ENCODE measurements at places on chromosomes 16 and 17.

DNA sequence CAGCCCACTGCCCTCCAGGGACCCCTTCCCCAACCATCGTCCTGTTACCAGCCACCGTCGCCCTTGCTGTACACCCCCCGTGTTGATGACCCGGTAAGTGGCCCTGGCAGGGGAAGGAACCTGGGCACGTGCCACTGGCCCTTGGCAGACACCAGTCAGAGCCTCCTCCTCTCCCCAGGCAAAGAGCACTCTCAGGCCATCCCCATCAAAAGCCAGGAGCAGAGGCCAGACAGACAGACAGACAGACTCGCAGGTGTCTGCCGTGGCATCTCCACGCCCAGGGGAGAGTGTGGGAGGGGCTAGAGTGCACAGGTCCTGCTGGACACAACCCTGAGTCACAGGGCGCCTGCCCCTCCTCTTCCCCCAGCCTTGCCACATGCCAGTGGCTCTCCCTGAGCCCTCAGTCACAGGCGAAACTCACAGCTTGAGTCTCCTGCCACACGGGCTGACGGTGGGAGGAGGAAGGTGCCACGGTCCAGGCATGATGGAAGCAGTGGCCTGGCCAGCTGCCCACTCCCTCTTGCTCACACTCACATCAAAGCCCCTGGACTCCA, 7.8 kb downstream of the CLCN7 start:
- DNase-seq, result peak; percentile 67

DNA sequence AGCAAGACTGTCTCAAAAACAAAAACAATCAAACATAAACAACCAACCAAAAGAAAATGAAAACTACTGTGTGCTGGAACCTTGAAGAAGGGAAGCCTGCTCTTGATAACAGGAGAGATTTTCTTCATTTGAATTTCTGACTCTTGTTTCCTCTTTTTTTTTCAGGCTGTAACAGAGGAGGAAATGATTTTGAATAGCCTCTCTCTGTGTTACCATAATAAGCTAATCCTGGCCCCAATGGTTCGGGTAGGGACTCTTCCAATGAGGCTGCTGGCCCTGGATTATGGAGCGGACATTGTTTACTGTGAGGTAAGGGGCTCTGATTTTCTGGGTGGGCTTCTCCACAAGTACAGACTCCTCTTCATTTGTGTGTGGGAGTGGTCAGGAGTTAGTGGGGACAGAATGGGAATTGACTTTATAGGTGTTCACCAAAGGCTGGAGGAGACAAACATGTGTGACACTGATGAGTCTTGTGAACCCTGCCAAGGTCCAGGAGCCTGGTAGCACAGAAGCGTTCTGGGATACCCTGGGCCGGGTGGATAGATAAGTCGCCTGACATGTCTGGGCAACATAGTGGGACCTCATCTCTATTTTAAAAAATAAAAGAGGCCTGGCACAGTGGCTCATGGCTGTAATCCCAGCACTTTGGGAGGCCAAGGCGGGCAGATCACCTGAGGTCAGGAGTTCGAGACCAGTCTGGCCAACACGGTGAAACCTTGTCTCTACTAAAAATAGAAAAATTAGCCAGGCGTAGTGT, 14.9 kb downstream of the DUS2 start:
- DNase-seq, result no peak

- no peak for DNase-seq
These were observed 85.0 kb upstream of the DNAJA2 start for GRCh38 chr16:47058295-47059086.

GRCh38 chr17:44903012-44903685, 3.9 kb upstream of the EFTUD2 start:
- DNase-seq, result no peak

DNA sequence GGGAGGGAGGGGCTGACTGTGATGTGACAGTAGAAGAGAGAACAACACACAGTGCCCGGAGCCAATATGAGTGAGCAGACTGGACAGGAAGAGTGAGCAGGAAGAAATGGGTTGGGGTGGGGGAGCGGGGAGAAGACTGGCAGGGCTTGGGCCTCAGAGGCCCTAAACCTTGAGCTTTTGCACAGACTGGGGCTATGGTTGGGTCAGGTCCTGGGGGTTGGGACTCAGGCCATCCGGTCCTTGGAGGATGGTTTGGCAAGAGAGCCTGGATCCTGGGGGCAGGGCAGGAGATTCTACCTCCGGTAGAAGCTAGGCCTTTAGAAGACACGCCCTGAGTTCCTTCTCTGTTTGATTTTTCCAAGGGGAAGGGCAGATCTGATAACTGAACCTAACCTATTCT, 1.1 kb downstream of the CAMTA2 start:
- no peak for DNase-seq

- DNase-seq, result no peak
These were observed 6.0 kb upstream of the BHLHA9 start for GRCh38 chr17:1264196-1264595.

GRCh38 chr17:48198950-48199541, 91.5 kb downstream of the SNX11 start:
- no peak for DNase-seq

DNA sequence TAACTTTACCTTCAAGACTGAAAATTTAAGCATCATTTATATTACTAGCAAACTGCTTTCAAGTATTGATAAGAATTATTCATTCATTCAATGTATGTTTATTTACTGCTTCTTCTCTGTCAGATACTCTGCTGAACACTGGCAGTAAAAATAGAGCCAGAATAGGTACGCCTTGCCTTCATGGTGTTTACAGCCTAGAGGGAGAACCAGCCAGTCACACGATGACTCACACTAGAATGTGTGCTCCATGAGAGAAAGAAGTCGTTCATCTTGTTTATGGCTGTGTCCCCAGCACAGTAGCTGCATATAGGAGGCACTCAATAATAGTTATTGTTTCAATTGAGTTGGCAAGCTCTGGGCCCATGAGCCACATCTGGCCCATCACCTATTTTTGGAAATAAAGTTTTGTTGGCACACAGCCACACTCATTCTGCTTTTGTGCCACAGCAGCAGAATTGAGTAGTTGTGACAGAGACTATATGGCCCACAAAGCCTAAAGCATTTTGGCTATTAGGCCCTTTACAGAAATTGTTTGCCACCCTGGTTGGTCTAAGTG, 84.2 kb downstream of the TMC6 start:
- no peak for DNase-seq

DNA sequence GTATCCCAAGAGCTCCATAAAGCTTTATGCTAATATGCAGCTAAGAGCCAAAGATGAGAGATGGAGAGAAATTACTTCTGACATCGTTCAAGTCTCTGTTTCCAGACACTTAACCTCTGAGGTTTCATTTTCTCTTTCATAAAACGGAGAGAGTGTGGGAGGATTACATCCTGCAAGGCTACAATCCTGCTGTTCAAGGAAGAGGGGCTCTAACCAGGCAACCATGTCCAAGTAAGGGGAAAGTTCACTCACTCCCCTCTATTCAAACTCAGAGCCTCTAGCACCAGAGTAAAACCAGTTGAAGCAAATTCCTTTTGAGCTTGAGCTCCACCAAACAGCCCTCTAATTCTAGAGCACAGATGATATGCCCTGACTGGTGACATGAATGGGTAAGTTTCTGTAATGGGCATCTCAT, 397.4 kb downstream of the NPIPA8 start:
- no peak for DNase-seq

- DNase-seq, result no peak
These were observed 22.5 kb upstream of the MYO15B start for GRCh38 chr17:75565066-75565465.

DNA sequence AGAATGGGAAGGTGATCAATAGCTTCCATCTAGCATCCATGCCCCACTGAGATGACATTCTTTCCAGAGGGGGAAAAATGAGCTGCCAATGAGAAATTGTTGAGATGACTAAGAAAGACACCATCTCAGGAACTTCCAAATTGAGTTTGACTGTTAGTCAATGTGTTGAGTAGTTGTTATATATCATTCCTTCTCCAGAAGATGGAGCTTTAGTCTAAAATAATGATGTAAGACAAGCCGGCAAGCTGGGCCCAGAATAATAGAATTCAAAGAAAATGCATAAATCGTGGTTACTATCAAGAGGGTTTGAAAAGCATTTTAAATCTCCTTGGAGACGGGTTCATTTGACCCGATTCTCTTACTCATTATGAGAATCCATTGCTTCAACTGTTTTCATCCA, 71.0 kb upstream of the ATF7IP2 start:
- no peak for DNase-seq

DNA sequence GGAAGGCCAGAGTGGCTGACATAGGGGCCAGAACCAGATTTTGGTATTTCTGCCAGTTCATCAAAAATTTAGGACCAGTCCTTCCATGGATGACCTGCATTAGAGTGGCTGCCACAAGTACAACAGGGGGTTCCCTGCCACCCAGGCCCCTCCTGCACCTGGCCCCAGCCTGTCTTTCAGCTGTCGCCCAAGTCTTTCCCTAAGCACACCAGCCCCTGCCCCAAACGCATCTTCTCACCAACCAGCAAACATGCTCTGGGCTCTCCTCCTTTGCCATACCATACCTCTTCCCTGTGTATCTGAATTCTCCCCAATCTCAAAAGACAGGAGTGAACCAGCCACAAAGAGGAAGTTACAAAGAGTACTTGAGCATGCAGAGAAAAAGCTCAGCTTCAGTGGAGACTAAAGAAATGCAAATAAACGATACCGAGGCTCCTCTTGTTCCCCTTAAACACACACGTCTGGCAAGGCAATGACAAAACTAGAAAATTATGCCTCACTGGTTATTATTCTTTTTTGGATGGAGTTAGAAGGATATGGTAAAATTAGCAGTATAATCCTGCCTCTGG, 130.6 kb downstream of the DYNLRB2 start:
- no peak for DNase-seq

GRCh38 chr16:84068041-84068440, 25.4 kb upstream of the SLC38A8 start:
- DNase-seq, result no peak

DNA sequence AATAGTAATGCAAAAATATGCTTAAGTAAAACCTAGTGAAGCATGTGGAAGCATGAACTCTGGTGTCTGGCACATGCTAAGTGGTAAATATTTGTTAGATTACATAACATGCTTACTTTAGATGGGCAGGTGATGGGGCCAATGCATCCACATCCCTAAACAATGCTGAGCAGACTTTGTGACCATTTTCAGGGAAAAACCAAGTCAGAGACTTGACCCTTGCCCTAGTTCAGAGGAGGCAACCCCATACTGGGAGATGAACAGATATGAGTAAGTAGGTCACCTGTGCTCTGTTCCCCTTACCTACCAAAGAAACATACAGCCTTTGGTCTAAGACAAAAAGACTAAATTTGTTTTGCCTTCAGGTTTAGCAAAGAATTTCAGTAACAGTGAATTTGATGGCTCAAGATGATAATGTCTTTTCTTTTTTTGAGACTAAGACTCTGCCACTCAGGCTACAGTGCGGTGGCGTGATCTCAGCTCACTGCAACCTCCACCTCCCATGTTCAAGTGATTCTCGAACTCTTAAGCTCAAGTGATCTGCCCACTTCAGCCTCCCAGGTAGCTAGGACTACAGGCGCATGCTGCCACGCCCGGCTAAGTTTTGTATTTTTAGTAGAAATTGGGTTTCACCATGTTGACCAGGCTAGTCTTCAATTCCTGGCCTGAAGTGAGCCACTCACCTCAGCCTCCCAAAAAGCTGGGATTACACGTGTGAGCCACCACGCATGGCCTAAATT, 91.4 kb downstream of the HIC1 start:
- DNase-seq, result no peak

DNA sequence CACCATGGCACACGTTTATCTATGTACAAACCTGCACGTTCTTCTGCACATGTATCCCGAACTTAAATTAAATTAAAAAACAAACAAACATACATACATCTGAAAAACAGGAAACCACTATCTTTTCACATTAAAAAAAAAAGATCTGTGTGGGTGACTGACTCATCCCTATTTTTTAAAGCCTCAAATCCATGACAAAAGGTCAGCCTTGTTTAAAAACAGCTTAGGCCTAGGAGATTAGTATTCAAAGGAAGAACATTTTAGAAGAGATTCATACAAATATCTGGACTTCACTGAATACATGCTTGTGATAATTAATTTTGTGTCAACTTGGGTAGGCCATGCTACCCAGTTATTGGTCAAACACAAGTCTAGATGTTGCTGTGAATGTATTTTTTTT, 4.7 kb upstream of the PRKAR1A start:
- DNase-seq, result no peak

- no peak for DNase-seq
These were observed 11.9 kb downstream of the SERPINF1 start for GRCh38 chr17:1773696-1774181.

DNA sequence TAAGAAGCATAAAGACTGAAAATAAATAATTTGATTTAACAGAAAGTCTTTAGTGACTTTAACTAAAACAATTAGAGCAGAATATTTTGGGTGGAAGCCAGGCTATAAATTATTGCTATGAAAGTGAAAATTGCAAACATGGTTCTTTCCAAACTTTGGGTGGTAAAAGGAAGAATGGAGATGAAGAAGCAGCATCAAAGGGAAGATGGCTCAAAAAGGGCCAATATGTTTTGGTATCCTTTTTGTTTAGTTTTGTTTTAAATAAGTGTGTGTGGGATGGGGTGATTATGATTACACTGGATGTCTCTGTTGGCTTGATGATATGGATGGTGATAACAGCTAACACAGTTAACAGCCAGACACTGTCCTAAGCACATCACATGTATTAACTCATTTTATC, 153.7 kb downstream of the CYB561 start:
- no peak for DNase-seq

DNA sequence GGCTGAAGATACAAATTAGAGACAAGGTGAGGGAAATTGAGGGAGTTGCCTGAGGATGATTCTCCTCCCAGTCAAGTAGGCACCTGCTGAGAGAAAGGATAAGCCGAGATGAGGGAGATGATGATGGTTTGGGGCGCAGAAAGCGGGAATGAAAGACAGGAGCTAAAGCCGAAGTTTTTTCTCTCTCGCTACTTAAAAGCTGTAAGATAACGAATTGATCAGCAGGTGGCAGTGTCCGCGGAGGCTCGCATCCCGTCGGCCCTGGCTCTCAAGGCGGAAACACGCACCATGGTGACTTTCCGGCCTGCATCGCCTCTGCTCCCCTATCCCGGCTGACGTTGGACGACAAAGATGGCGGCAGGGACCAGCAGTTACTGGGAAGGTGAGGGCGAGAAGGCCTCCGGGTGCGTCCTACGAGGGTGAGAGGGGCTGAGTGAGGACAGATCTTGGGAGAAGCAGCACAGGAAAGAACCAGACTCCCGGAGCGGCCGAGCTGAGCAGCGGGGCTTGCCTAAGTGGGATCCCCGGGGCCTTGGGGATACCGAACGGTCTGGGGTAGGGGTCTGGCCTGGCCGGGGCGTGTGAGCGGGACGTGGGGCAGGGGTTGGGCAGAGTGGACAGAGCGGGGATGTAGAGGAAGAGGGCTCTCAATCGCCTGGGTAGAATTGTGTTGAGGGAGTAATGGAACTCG, at the start of gene GOSR1:
Gene GOSR1, plus strand, starts transcription at position 326 of the 691 bp plus-strand sequence. Its CDS starts 26 bp downstream, at position 352.
- peak; percentile 92 for DNase-seq

DNA sequence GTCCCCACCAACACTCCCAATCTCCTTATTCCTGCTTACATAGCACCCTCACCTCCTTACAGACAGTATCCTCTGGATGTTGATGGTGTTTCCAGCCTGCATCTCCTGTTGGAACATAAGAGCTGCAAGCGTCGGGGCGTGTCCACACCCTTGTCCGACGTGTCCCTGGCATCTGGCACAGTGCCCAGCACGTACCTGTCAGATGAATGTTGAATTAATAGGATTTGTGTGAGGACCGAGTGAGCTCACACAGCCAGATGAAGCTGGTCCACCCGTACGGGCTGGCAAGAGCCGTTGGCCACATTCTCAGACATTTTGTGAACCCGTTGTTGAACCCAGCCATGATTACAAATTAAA, 12.2 kb upstream of the CBX4 start:
- DNase-seq, result no peak

GRCh38 chr16:68470461-68471150, 22.3 kb upstream of the SMPD3 start:
- DNase-seq, result no peak

All from type B pancreatic cell (in vitro differentiated cells).